Esophagus mucosa (tissue), 1 donor: ENCODE measurements at places on chromosomes 2 and 18. TPM values are rescaled to one million over a fixed set of nuclear protein-coding genes. Genes with fewer than 3 reads are reported as not detected.

The RPRM gene
- not detected for total RNA-seq

The MAIP1 gene
- 17.7 TPM for total RNA-seq

The FIGN gene
- 1.0 TPM for total RNA-seq

The ATP8B1 gene
- total RNA-seq: 37.7 TPM

The CDKL4 gene
- total RNA-seq: 0.28 TPM

The SERPINB4 gene
- 418 TPM for total RNA-seq

The PAX8 gene
- total RNA-seq: 6.1 TPM

The DES gene
- 29.3 TPM for total RNA-seq

The SPP2 gene
- not detected for total RNA-seq

DNA sequence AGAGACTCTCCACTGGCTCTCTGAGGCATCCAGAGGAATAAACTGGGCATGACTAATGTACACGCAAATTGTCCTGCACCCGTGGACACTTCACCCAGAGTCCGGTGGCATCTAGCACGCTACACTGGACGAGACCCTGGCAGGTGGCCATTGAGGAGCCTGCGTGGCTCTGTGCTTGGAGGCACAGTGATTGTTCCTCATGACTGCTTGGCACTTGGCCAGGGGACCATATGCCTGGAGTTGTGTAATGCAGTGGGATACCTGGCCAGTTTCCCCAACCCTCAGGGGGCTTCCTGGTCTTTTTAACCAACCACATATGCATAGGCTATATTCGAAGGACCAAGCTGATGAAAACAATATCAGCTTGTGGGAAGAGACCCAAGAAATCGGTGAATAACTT is 66.6 kb downstream of the MTCL1 start:
- ATAC-seq: no peak

DNA sequence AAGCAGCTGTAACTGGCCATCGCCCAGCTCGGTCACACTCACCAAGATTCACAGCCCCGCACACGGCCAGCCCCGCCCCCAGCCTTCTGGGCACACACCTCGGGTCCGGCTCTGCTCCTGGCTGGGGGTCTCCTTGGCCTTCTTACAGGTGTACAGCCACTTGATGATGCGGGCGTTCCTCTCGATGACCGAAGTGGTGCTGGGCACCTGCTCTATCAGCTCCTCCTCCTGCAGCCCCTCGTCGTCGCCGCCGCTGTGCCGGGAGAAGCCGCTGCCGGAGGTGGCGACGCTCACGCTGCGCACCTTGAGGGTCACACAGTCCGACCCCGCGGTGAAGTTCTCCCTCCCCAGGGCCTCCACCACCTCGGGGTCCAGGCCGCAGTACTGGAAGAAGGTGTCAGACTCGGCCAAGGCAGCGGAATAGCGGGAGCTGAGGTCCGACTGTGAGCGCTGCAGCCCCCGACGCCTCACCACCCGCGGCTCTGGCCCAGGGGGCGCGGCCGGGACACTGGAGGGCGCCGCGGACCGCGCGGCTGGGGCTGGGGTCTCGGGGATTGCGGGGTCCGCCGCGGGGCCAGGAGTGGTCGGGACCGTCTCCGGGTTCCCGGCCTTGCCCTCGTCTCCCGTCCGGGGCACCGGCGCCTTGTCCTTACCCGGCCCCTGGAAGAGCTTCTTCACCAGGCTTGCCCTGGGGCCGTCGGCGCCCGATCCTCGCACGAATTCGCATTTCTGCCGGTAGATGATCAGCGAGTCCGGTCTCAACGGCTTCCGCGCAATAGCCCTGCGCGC is 769 bp downstream of the FAM110C start:
- peak; percentile 12 for ATAC-seq

GRCh38 chr2:181764095-181764963 is 84.0 kb upstream of the NEUROD1 start:
- no peak for ATAC-seq

DNA sequence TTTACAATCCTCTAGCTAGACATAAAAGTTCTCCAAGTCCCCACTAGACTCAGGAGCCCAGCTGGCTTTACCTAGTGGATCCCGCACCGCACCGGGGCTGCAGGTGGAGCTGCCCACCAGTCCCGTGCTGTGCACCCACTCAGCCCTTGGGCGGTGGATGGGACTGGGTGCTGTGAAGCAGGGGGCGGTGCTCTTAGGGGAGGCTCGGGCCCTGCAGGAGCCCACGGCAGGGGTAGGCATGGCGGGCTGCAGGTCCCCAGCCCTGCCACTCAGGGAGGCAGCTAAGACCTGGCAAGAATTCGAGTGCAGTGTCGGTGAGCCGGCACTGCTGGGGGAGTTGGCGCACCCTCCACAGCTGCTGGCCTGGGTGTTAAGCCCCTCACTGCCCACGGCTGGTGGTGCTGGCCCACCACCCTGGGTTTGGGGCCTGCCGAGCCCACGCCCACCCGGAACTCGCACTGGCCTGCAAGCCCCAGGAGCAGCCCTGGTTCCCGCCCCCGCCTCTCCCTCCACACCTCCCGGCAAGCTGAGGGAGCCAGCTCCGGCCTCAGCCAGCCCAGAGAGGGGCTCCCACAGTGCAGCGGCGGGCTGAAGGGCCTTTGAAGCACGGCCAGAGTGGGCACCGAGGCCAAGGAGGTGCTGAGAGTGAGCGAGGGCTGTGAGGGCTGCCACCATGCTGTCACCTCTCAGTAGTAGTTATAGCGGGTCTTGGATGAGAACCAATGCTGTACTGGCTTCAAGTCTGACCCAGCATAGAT is 255.2 kb downstream of the CDH7 start:
- ATAC-seq: no peak

DNA sequence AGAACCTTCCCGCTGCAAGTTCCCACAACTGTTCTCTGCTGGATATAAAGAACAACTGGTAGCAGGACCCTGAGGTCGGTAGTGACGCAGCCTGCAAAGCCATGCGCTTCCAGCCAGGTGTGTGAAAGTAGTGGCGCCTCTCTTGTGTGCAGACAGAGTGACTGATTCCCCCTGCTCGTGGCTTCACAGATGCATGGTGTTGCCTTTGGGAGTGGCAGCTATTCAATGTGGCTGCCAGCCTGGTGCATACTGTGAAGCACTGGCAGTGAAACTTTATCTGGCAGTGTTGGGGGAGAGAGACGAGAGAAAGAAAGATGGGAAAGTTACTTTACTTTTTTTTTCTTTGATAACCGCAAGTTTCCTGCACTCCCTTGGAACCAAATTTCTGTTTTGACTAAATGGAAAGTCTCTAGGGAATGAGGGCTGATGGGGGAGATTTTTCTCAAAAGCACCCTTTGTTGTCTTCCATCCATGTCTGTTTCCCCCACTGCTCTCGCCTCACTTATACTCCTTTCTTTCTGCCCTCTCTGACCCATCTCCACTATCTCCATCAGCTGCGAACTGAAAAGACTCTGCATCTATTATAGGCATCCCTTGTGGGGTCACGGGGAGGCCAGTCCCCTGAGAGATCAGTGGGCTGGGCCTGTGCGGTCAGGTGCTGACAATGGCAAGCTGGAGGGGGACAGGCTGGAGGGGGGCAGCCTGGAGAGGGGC is 90.0 kb upstream of the TNP1 start:
- ATAC-seq: no peak

DNA sequence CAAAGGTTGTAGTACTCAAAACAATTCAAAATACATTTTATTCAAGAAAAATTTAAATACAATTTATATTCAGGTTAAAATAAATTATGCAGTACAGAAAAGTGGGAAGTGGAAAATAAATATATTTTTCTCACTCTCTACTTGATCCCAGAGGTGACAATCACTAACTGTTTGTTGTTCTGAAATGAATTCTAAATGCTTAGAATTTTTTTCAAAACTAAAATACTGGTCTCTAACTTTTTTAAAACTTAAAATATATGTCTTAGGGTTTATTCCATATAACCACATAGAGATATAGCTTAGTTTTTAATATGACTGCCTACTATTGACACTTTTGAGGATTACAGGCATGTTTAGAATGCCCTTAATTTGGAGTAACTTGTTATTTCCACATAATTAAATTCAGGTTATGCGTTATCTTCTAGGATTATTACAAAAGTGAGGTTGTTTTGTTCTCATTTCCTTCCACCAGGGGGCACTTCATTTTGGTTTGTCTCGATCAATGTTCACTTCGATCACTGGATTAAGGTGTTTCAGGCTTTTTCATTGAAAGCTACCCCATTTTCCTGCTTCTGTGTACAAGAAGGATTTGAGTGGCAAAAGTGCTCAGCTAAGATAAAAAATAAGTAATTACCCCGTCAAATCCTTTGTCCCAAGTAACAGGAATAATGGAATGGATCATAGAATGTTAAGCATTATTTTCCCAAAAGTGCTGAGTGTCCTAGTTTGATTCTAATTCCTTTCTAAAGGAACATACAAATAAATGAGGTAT is 27.1 kb upstream of the TFPI start:
- no peak for ATAC-seq

- ATAC-seq: no peak
These were observed 102.9 kb downstream of the CDC42EP3 start for GRCh38 chr2:37568565-37568964.

DNA sequence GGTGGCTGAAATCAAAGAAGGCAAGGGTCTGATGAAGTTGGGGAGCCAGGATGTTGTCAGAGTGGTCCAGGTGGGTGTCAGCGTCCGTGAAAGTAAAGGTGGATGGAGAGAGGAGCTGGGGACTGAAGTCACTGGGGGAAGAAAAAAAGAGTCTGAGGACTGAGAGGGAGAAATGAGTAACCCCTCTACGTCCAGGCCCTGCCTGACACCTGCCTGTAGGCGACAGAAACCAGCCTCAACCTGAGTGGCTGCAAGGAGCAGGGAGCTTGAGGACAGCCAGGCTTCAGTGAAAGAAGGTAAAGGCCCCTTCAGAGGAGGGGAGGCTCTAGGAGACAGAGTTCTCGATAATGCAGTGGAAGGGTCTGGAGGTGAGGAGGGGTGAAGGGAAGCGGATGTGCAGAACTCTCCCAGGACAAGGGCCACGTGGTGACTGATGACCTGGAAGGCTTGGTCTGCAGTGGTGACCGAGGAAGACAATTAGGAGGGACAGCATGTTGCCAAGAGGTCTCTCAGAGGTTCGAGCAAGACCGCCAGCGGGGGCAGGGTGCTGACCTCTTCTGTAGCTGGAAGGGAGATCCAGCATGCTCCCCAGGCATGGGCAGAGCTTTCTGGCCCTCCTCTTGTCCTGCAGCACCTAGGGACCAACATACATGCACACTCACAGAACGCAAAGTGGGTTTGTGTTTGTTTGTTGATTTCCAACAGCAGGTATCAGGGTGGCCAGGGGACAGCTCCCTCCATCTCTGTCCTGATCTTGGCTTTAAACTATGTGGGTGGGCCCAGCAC is 86.6 kb upstream of the TMEM247 start:
- ATAC-seq: no peak

DNA sequence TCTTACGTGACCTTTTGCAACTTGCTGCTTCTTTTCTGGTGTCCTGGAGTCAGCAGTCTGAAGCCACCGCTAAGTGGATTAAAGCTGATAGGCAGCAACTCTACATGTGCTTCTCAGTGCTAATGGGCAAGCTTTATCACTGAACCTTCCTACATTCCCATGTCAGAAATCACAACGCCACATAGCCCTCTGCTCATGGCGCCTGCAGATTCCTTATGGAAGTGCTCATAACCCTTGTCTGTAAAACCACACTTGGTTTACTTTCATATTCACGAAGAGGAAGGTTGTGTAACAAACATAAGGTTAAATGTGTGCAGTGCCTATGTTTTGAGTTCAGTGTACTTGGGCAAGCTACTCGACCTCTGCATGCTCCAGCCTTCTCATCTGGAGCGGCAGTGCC is 319.8 kb downstream of the FBXO15 start:
- ATAC-seq: no peak
